K562 (cell line): ENCODE measurements at places on chromosomes 2 and 18.

GRCh38 chr2:239611222-239611795, 210.5 kb upstream of the HDAC4 start:
- no peak for DNase-seq

DNA sequence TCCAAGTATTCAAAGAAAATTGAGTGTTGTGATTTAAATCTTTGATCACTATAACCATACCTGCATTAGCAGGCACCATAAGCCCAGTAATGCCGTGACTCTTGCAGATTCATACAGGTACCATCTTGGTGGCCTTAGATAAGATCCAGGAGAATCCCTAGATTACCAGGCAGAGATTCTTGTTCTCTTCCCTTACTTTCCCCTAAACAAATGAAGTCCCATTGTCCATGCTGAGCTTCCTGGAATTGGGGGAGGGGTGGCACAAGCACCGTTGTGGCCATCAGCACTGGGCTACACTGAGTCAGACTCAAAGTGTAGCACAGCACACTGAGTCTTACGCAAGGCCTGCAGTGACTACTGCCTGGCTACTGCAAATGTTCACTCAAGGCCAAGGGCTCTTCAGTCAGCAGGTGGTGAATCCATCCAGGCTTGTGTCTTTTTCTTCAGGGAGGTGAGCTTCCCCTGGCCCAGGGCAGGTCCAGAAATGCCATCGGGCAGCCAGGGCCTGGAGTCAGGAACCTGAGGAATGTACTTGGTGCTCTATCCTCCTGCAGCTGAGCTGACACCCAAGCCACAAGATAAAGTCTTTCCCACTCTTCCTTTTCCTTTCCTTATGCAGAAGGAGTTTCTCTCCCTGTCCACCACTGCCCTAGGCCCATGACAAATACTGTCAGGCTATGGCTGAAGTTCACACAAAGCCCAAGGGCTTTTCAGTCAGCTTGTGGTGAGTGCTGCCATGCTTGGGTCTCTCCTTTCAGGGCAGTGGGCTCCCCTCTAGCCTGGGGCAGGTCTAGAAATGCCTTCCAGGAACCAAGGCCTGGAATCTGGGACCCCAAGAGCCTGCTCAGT, 52.6 kb downstream of the CD28 start:
- no peak for DNase-seq

- DNase-seq, result no peak
Observed at GRCh38 chr2:73281244-73281643, 3.0 kb downstream of the FBXO41 start.

DNA sequence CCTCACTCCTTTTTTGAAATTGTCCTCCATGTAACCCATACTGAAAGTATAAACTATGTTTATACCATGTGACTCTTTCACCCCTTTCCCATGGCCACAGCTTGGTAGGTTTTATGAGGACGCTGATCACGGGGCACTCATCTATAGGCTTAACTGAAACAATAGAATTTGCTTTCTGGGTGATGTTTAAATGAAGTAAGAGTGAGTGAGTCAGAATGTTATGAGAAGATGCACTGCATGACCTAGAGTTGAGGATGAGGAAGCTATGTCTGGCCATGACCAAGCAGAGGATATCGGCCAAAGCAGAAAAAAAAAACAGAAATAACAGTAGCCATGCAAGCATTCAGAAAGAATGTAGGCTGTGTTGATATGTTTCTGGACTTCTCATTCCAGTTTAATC, 34.9 kb downstream of the SCN1A start:
- no peak for DNase-seq

DNA sequence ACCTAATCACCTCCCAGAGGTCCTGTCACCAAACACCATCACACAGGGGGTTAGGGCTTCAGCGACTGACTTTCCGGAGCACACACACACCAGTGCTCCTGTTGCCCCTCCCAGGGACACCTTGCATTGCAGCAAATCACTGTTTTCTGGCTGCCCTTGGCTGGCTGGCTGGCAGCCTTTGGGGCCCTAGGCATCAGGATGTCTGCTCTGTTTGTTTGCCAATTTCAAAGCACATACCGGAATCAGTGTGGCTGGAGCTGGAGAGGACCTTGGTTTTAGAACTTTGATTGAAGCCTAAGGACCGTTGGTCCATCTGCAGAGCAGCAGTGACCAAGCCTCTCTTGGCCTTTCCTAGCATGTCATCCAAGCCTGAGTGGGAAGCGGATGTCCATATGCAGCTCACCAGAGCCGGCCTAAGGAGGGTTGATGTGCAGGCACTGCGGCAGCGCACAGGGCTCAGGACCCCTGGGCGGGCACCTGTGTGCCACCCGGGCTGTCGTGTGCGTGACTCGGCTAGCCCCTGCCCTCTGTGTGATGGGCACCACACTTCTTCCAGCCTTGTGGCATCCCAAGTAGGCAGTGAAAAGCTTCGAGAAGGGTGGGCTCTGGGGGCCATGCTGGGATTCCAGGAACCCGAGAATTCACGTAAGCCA, 62.1 kb downstream of the GBX2 start:
- DNase-seq, result no peak

- no peak for DNase-seq
Observed at GRCh38 chr2:31413025-31413424, 1.5 kb downstream of the XDH start.
